ENCODE measurements at places on chromosomes 2 and 18.

DNA sequence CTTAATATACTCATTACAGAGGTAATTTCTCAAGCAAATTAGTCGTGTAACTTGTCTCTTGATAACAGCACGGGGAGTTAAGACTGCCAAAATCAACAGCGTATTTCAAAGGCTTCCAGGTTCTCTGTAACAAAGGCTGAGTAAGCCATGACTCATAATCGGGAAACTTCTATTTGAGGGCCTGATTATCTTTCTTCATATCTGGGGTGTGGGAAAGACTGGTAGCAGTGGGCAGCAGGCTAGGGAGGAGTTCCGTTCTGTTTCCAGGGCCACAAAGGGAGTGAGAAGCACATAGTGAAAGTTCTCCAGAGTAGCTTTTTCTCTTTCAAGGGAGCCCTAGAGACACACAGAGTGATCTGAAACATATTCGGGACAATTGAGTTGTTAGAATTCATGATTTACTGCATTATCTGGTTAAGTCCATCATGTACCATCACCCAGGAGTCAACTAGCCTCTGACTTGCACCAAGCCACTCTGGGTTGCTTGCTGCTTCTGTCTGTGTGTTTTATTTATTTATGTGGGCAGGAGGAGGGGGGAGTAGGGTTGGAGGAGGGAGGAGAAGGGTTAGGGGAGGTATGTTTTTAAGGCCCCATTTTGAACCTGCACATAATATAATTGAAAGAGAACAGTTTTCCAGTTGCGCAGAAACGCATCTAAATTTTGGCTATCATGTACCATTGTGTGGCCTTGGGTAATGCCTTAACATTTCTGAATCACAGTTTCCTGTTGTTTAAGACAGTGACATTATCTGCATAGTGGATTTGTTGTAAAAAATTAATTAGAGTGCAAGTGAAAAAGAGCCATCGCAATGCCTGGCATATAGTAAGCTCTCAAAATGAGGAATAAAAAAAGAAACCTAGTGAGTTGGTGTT is 80.5 kb upstream of the ITPRID2 start:
- no peak overlapping the region for H3K4me3 ChIP-seq
- no peak overlapping the region for H3K27ac ChIP-seq
- no peak for DNase-seq
- no peaks in the 10 kb centered on the region for H3K4me1 ChIP-seq
- no peaks in the 10 kb centered on the region for H3K36me3 ChIP-seq

- no peak overlapping the region for H3K27ac ChIP-seq
- H3K4me1 ChIP-seq, result 0 out of 2 replicates have a peak, but pooled peaks cover 1% of the 10 kb centered on the region
- DNase-seq, result no peak
These were observed 1.5 kb downstream of the CACNB4 start for GRCh38 chr2:152097290-152097800.

DNA sequence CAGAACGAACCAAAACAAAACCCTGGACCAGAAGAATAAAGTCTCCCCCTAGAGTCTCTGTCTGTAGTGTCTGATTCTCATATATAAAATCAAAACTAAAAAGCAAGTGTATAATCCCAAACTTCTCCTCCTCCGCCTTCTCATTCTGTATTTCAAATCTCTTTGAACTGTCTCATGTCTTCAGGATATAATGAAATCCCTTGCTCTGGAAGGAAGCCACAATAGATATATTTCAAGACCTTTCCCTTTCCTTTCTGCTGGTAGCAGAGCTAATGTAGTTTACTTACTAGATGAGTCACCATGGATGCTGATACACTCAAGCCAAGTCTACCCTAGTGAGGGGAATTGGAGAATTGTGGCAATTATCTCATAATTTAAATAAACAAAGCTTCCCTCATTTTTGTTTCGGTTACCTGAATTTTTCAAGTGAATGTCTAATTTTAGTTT is 33.5 kb upstream of the CCDC93 start:
- no peak for DNase-seq
- H3K27me3 ChIP-seq, result no peaks in the 10 kb centered on the region
- no peaks in the 10 kb centered on the region for H3K4me1 ChIP-seq
- no peaks in the 10 kb centered on the region for H3K36me3 ChIP-seq
- no peak overlapping the region for H3K4me3 ChIP-seq

GRCh38 chr2:55779459-55780421 is 86.1 kb upstream of the PNPT1 start:
- no peaks in the 10 kb centered on the region for H3K36me3 ChIP-seq
- H3K4me3 ChIP-seq, result no peak overlapping the region
- no peaks in the 10 kb centered on the region for H3K4me1 ChIP-seq
- no peak for DNase-seq

DNA sequence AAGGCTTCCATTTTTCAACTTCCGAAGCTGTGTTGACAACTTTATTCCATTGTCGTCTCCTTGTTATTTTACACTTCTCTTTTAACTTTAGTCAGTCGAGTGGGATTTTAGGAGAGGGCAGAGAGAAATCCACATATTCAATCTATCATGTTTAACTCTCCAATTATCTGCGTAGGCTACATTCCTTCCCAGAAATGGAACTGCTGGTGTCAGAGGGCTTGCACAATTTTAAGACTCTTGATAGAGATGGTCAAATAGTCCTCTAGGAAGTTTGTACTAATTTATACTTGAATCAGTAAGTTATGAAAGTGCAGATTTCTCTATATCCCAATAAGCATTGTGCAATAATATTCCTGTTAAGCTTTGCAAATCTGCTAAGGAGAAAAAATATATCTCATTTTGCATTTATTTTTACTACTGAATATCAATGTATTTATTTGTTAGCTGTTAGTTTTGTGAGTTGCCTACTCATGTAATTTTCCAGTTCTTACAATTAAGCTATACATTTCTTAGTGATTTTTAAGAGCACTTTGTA is 95.6 kb downstream of the CYP26B1 start:
- H3K4me1 ChIP-seq, result no peaks in the 10 kb centered on the region
- no peaks in the 10 kb centered on the region for H3K27me3 ChIP-seq
- no peak overlapping the region for H3K4me3 ChIP-seq
- DNase-seq, result no peak
- no peaks in the 10 kb centered on the region for H3K36me3 ChIP-seq
- no peak overlapping the region for H3K27ac ChIP-seq

- no peaks in the 10 kb centered on the region for H3K36me3 ChIP-seq
- H3K4me1 ChIP-seq, result no peaks in the 10 kb centered on the region
- H3K27me3 ChIP-seq, result no peaks in the 10 kb centered on the region
- no peak overlapping the region for H3K4me3 ChIP-seq
These were observed 19.3 kb downstream of the MBOAT2 start for GRCh38 chr2:8984157-8984556.

DNA sequence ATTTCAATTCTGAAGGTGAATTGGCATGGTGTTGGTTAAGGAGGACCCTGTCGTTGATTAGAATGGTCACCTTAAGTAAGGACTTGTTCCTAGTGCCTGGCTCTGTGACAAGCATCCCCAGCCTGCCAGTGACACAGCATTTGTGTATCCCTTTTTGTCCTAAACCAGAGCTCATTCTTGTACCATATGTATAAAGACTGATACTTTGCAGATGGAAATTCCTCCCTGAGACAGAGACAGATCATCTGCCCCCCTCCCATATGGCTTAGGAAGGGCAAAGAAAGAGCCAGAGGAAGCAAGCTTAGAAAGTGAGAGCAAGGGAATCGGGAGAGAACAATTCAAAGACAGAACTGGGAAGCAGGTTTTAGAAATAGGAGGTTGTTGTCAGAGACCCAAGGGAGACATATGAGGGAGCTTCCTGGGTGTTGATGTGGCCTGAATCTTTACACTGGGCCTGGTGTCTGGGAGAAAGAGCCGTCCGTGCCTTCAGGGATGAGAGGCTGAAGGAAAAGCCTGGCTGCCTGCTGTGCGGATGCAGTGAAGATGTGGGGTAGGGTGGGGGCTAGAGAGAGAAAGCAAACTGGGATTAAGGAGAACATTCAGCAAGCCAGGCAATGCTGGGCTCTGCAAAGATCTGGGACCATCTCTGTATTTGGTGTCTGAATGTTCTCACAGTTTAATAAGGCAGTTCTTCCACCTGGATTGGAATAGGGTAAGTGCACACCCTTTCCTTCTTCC is 13.2 kb upstream of the CHRNA1 start:
- no peak overlapping the region for H3K4me3 ChIP-seq
- H3K4me1 ChIP-seq, result peaks cover 2% of the 10 kb centered on the region
- H3K27ac ChIP-seq, result no peak overlapping the region
- no peaks in the 10 kb centered on the region for H3K36me3 ChIP-seq
- no peak for DNase-seq

- H3K36me3 ChIP-seq, result no peaks in the 10 kb centered on the region
- no peaks in the 10 kb centered on the region for H3K27me3 ChIP-seq
- DNase-seq, result no peak
- H3K4me3 ChIP-seq, result no peak overlapping the region
These were observed 8.6 kb upstream of the NCOA1 start for GRCh38 chr2:24482251-24482971.

GRCh38 chr2:128535953-128536352 is 217.3 kb upstream of the HS6ST1 start:
- H3K4me3 ChIP-seq, result no peak overlapping the region
- H3K27me3 ChIP-seq, result no peaks in the 10 kb centered on the region
- no peak for DNase-seq
- peaks cover 4% of the 10 kb centered on the region for H3K4me1 ChIP-seq
- no peak overlapping the region for H3K27ac ChIP-seq

- peaks cover 7% of the 10 kb centered on the region for H3K4me1 ChIP-seq
- no peak for DNase-seq
- H3K27me3 ChIP-seq, result no peaks in the 10 kb centered on the region
- no peak overlapping the region for H3K4me3 ChIP-seq
- no peak overlapping the region for H3K27ac ChIP-seq
- no peaks in the 10 kb centered on the region for H3K36me3 ChIP-seq
These were observed 142.4 kb downstream of the NEDD4L start for GRCh38 chr18:58186258-58186948.

DNA sequence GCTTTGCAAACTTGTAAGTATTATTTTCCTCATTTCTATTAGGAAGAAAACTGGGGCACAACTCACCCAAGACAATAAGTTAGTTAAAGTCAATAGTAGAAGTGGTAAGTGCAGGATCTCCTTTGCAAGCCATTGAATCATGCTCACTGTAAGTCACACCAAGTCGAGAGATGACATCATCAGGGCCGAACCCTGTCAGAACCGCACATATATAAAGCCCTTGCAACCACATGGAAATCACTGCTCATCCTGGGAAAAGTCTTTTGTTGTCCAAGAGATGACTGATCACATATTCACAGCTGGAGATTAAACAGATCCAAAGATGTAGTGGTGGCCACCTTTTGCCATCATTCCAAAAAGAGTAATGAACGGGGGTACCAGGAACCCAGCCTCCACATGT is 484.8 kb upstream of the ID2 start:
- no peak overlapping the region for H3K27ac ChIP-seq
- H3K36me3 ChIP-seq, result no peaks in the 10 kb centered on the region
- no peaks in the 10 kb centered on the region for H3K27me3 ChIP-seq
- H3K4me3 ChIP-seq, result no peak overlapping the region

- DNase-seq, result no peak
- H3K4me3 ChIP-seq, result no peak overlapping the region
- H3K27me3 ChIP-seq, result no peaks in the 10 kb centered on the region
These were observed 41.5 kb downstream of the LMAN2L start for GRCh38 chr2:96698221-96698861.

DNA sequence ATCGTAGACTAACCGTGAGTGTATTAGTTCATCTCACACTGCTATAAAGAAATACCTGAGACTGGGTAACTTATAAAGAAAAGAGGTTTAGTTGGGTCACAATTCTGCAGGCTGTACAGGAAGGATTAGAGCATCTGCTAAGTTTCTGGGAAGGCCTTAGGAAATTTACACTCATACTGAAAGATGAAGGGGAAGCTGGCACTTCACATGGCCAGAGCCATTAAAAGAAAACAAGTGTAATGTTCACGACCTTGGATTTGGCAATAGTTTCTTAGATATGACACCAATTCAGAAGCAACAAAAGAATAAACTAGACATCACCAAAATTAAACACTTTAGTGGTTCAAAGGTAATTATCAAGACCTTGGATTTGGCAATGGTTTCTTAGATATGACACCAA is 23.8 kb downstream of the ABCB11 start:
- no peaks in the 10 kb centered on the region for H3K36me3 ChIP-seq
- H3K27ac ChIP-seq, result no peak overlapping the region
- no peak overlapping the region for H3K4me3 ChIP-seq
- H3K27me3 ChIP-seq, result no peaks in the 10 kb centered on the region

DNA sequence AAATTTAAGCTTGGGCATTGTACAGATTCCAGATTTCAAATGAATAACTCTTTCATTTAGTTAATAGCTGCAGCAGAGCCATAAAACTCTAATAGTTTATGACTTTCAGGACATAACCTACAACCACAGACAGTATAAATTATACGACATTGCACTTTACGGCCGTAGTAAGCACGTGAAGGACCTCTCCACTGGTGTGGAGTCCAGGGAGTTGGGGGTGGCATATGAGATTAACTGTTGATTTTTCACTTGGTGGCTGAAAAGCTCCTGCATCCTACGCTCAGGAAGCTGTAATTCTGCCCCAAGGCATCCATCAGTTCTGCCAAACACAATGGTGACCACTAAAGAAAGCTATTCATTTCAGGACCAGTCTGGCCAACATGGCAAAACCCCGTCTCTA is 376.2 kb downstream of the SOX11 start:
- no peaks in the 10 kb centered on the region for H3K36me3 ChIP-seq
- no peaks in the 10 kb centered on the region for H3K27me3 ChIP-seq
- H3K4me3 ChIP-seq, result no peak overlapping the region

DNA sequence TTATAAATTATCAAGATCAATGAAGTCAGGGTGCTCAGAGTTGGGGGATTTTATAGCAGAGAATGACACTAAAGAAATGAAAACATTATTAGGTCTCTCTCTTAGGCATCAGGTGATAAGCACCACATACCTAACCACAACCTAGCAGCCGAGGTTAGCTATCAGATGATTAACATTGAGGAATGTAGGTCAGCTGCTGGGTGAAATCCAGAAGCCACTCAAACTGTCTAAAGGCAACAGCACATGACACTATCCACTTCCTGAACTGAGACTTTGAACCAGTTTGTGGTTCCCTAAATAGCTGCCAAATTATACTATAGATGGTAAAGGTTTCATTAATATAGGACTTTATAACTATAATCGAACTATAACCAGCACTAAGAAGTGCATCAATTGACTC is 4.7 kb downstream of the EPG5 start:
- no peak for DNase-seq
- no peaks in the 10 kb centered on the region for H3K36me3 ChIP-seq
- H3K4me1 ChIP-seq, result no peaks in the 10 kb centered on the region
- H3K4me3 ChIP-seq, result no peak overlapping the region
- H3K27me3 ChIP-seq, result no peaks in the 10 kb centered on the region

DNA sequence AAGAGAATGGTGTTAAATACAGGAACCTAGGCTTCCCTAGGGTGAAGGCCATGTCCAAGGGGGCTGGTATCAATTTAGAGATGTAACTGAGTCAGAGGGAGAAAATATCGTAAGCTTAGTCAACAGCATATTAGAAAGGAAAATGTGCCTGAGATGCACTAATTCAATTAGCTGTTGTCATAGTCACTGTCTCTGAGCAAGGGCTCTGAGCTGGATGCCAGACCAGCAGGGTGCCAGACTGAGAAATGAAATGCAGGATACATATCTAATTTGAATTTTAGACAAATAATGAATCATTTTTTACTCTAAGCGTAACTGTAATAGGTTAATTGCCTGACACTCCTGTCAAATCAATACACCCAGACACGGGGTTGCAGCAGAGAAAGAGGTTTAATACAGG is 11.4 kb upstream of the SLC35F6 start:
- no peak overlapping the region for H3K27ac ChIP-seq
- no peak for DNase-seq
- H3K27me3 ChIP-seq, result no peaks in the 10 kb centered on the region
- H3K4me3 ChIP-seq, result no peak overlapping the region

- no peak overlapping the region for H3K4me3 ChIP-seq
- no peak overlapping the region for H3K27ac ChIP-seq
- no peaks in the 10 kb centered on the region for H3K4me1 ChIP-seq
- no peaks in the 10 kb centered on the region for H3K27me3 ChIP-seq
- DNase-seq, result no peak
- H3K36me3 ChIP-seq, result no peaks in the 10 kb centered on the region
These were observed 277.2 kb upstream of the HS6ST1 start for GRCh38 chr2:128595763-128596395.

All from iPS DF 6.9 (cell line).